Myocyte (in vitro differentiated cells): ENCODE measurements at places on chromosomes 7 and 10. TPM values are rescaled to one million over a fixed set of nuclear protein-coding genes. Genes with fewer than 3 reads are reported as not detected.
A peak's percentile ranks its signal among the peaks of the same experiment; 100 is the strongest.

DNA sequence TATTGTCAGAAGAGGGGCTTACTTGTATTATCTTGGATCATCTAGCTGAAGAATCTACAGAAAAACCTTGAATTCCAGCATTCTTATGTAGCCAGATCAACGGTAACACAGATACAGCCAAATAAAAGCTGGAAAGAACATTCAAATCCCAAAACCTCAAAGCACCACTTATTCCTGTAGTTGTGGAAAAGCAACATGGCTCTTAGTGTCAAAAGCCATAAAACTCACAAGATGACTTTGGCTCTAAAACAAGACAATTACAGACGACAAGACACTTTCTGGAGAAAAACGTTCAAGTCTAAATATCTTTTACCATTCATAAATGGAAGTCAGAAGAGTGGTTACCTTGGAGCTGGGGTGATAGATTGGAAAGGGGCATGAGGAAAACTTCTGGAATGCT, 173.0 kb downstream of the HERPUD2 start:
- no peak for DNase-seq

- DNase-seq: peak; percentile 88
Observed at GRCh38 chr10:79904671-79905321, 44.1 kb downstream of the SFTPD start.

DNA sequence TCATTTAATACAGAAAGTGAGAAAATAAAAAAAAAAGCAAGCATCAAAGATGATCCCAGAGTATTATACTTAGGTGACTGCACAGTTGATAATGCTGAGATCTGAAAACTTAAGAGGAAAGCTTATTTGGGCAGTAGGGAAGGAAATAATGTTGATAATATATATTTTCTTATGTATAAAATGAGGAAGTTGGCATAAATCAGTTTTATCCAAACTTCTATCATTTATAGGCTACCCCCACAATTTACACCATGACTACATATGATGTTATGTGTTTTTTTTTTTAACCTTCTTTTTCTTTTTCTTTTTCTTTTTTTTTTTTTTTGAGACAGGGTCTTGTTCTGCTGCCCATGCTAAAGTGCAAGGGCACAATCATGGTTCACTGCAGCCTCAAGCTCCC, 108.2 kb upstream of the PLXDC2 start:
- no peak for DNase-seq

Gene FXYD4
- total RNA-seq: 1.8 and 6.1 TPM in 2 replicates

Gene ANKMY2
- total RNA-seq: 23.4 and 29.2 TPM in 2 replicates

Gene TMEM273
- 0.32 TPM in 1 of 2 replicates, not detected in the other for total RNA-seq

Gene FAM13C
- total RNA-seq: 58.0 and 59.0 TPM in 2 replicates

Gene CDC14C
- not detected in 2 replicates for total RNA-seq
